Activated naive CD4-positive, alpha-beta T cell (primary cell): ENCODE measurements at places on chromosomes 2 and 18.

DNA sequence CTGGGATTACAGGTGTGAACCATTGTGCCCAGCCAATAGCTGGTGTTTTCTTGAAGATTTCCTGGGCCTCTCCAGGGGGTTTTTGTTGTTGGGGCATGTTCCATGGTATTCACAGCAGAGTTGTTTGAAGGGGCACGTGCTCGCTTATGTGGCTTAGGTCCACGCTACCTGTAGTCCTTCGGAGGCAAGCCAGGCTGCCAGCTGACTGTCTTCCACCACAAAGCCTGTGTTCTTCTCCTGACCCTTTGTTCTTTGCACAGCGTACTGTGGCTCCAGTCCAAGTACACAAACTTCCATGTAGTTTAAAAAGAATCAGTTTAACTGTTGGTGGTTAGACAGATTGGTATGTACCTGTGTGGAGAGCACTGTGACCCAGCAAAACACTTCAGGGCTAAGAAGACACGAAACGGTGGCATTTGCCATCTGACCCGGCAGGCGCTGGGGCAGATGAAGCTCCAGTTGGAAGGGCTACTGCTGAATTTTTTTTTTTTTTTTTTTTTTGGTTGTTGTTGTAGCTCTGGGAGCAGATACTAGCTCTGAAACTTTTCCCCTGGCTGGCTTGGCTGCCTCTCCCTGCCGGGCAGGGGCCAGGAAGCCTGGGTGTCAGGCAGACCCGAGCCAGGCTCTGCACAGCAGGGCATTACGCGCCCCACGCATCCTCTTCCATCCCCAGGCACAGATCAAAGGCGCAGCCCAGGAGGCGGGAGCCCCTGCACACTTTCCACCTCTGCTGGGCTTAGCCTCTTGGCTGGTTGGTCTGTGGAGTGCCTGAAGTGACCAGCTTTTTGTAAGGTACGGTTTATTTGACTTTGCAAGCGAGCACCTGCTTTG, 5.7 kb downstream of the GREB1 start:
- no peak for DNase-seq

DNA sequence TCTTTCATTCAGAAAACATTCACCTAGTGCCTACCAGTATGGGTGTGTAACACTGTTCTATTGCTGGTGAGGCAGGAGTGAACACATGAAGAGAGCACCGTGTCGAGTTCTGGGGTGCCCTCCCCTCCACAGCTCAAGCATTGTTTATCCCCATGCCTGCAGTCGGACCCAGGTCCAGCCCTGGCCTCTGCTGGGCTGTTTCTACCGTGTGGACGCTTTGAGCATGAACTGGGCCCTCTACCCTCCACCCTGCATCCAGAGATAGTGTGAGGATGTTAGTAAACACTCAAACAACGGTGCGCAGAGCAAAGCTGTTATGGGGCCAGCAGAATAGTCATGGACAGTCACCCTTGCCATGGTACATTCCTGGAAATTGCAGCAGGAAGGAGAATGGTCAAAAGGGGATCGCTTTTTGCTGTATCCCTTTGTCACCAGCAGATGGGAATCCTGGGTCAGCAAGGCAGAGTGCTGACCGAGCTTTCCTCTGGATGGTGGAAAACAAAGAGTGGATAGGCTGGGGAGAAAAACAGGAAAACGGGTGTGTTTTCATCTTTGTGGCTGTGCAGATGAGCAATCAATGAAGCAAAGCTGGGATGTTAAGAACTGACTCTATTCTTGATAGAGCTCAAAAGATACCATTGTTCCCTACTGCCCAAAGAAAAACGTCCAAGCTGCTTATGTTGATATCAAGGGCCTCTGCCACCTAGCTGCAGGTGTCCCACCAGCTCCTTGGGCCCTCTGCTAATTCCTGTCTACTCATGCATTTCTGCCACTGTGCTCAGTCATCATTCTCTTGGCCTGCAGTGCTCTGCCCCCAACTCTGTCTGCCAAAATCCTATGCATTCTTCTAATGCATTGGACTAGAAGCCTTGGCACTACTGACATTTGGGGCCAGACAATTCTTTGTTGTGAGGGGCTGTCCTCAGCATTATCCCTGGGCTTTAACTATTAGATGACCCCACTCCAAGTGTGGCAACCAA, 38.7 kb downstream of the REEP1 start:
- DNase-seq: no peak

GRCh38 chr2:104741860-104742259, 112.1 kb upstream of the POU3F3 start:
- DNase-seq: no peak

GRCh38 chr2:234741976-234742375, 209.8 kb upstream of the SH3BP4 start:
- no peak for DNase-seq

GRCh38 chr2:179253226-179253625, 11.4 kb downstream of the SESTD1 start:
- DNase-seq: no peak

- DNase-seq: no peak
Observed at GRCh38 chr2:137387044-137387443, 577.2 kb upstream of the HNMT start.

- DNase-seq: no peak
Observed at GRCh38 chr2:160433466-160434140, 60.0 kb downstream of the RBMS1 start.

DNA sequence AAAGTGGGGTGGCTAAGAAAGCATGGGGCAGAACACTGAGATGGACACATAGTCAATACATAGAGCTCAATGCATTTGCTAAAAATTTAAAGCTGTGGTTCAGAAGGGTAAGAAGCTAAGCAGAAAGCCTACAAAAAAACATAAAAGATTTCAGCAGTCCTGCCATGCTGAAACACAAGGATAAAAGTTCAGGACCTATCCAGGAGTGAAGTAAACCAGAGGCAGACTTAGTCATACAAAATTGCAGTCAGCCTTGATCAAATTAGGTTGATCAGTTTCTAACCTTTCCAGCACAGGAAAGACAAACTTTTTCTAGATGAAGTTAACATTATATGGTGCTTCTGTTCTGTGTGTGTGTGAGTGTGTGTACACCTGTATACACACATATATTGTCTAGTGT, 120.8 kb upstream of the RBMS1 start:
- DNase-seq: no peak

GRCh38 chr18:27707201-27707600, 469.7 kb downstream of the CDH2 start:
- DNase-seq: no peak

GRCh38 chr2:85547089-85547858, 8.3 kb downstream of the MAT2A start:
- DNase-seq: no peak

- no peak for DNase-seq
Observed at GRCh38 chr2:170530803-170531564, 184.2 kb upstream of the SP5 start.

DNA sequence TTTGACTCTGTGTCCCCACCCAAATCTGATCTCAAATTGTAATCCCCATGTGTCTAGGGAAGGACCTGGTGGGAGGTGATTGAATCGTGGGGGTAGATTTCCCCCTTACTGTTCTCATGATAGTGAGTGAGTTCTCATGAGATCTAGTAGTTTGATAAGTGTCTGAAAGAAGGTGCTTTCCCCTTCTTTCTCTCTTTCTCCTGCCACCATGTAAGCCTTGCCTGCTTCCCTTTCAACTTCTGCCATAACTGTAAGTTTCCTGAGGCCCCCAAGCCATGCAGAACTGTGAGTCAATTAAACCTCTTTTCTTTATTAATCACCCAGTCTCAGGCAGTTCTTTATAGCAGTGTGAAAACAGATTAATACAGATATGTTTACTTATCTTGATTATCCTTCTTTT, 266.5 kb upstream of the GYPC start:
- DNase-seq: no peak

DNA sequence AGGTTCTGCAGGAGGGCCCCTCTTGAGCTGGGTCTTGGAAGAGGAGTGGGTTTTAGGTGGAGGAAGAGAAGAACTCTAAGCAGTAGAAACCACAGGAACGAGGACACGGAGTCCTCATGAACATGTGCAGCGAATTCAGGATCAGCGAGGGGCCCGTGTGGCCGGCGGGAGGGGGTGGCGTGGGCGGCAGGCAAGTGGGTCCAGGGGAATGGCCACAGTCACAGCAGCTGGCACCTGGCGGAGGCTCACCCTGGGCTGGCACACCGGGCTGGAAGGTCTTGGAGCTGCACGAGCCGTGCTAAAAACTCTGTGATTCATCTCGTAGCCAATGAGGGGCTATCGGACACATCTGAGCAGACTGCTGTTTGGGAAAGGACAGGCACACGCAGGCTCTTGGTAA, 18.0 kb upstream of the CIDEA start:
- no peak for DNase-seq
